ENCODE measurements at places on chromosomes 1 and 21.

GRCh38 chr1:54871275-54872035 is 15.5 kb downstream of the DHCR24 start:
- DNase-seq: no peak

DNA sequence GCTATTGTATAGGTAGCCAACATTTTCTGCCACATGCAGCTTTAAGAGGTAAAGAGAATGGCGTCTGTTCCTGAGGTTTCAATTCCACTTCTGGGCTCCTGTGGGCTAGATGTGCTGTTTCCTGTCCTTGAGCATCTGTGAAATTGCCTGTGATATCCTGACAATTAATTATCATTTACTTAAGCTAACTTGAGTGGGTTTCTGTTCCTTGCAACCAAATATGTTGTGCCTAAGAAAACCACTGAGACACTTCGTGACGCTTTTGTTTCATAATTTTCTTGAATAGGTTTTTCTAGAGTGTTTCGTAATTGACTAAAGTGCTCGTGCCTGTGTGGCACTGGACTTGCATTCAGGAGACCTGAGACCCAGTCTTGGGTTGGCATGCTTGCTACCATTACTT is 127.3 kb upstream of the POU3F1 start:
- DNase-seq: no peak

GRCh38 chr1:76377247-76377646 is 302.7 kb downstream of the ST6GALNAC3 start:
- no peak for DNase-seq

DNA sequence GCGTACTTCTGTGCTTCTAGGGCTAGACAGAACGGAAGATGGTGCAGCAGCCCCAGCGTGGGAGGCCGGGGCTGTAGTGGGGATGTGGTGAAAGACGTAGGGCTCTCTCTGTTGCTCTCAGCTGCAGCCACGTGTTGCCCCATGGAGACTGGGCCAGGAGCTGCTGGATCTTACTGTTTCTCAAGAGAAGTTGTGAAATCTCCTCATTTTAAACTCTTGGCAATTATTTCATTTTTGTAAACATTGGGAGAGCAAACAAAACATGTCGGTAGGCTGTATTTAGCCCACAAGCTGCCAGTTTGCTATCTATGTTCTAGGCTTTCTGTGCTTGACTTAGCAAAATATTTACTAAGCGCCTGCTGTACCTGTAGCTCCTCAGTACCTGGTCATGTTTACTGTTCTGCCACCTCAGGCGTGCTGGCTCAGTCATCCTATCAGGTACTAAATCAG is 15.9 kb upstream of the ELOA start:
- DNase-seq: peak; percentile 83

GRCh38 chr1:151001602-151002001 is 5.1 kb downstream of the MINDY1 start:
- DNase-seq: no peak

DNA sequence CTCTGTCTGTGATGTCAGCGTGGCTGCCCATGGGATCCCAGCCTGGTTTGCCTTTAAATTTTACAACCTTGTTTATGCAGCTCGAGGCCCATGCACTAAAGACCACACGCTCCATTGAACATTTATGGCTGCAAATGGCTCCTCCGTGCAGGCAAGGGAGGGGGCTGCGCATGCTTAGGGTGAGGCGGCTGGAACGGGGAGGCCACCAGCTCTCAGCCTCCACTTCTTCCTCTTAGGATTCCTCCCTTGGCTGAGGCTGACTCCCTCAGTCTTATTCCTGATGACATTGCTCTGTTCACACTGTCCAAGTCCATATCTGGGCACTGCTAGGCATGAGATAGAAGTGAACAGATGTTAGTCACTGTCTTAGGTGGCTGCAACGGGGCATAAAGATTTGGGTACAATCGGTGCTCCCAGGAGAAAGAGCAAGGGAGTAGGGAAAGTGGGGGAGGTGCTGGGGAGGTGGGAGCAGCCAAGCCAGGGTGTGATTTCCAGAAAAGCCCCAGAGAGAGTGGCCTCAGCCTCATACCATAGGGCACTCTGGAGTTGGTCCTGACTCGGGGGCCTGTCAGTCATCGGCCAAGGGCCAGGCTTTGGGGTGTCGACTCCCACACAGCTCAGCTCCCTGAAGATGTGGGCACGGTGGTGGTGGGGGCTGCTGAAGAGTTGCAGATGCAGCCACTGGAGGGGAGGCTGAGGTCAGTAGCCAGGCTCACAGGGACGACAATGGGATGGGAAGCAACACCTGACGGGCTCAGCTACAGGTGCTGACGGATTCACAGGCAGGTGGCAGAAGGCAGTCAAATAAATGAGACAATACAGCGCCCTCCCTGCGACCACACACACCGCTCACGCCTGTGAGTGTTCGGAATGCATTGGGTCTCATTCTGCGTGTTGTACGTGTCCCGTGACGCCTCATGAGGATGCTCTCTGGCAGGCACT is 37.3 kb upstream of the ACTL8 start:
- no peak for DNase-seq

All from AG04450 (cell line).